Ovary (tissue), 10 donors: ENCODE measurements at places on chromosomes 5 and 9. TPM values are rescaled to one million over a fixed set of nuclear protein-coding genes. Genes with fewer than 3 reads are reported as not detected.

DNA sequence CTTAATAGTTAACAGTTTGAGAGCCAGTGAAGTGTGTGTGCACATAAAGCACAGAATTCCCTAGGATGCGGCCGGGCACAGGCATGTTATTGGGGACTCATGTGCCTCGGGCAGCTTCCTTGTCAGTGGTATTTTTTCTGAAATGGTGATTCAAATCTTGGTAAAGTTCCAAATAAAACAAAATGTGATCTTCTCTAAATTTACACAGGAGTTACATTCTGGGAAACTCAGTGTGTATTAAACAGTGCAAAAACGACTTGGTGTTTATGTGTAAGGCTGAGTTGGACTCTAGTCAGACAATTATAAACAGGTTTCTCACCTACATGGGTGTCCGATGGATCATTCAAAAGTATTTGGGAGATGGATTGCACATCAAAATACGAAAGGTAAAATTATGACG lies 48.9 kb downstream of the BOD1 start:
- no peak for DNase-seq

DNA sequence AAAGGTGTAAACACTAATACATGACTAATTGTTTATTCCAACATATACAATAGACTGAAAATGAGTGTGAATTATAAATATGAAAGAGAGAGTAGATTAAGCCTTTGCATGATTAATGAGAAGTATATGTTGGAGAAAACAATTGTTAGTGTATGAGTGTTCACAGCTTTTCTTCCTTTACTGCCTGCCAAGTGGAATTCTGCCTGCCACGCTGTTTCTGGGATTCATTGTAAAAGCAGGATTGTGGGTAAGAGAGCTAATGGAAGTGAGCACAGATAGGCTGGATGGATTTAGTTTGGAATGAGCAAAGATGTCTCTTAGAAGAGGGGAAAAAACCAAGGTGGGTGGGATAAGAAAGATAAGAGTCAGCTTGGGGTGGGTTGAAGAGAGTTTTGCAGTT lies 129.6 kb upstream of the NMUR2 start:
- DNase-seq, result no peak

Gene DIMT1
- polyA plus RNA-seq, result 22.9 TPM

DNA sequence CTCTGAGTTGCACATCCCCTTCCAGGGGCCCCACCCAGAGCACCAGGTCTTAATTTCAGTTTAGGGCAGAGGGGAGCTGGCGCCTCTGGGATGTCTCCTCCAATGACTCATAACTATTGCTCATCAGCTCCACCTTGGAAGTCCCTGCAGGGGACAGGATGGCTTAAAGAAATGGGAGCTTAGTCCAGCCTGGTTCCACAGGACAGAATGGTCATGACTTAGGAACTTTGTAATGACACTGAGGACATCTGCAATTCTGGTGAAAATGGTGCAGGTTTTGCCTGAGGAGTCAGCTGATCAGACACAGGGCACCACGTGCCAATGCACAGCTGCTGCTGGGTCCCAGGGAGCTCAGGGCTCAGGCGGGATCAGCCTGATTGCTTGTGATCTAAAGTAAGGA lies 16.4 kb upstream of the PPP1R26 start:
- no peak for DNase-seq

- no peak for DNase-seq
Measured at GRCh38 chr5:61217214-61217613, 54.9 kb upstream of the SMIM15 start.

- no peak for DNase-seq
Measured at GRCh38 chr9:90147426-90147825, 495.2 kb downstream of the DIRAS2 start.

GRCh38 chr9:75071530-75072122 lies 16.3 kb downstream of the NMRK1 start:
- DNase-seq, result no peak

GRCh38 chr5:17879276-17879675 lies 245.0 kb downstream of the TAF11L14 start:
- no peak for DNase-seq

Gene ACTL7A
- not detected for polyA plus RNA-seq

- DNase-seq, result no peak
Measured at GRCh38 chr5:81748556-81748955, 2.3 kb downstream of the SSBP2 start.

Gene VAV2
- 6.7 TPM for polyA plus RNA-seq
